Activated naive CD4-positive, alpha-beta T cell (primary cell): ENCODE measurements at places on chromosomes 1 and 21.

DNA sequence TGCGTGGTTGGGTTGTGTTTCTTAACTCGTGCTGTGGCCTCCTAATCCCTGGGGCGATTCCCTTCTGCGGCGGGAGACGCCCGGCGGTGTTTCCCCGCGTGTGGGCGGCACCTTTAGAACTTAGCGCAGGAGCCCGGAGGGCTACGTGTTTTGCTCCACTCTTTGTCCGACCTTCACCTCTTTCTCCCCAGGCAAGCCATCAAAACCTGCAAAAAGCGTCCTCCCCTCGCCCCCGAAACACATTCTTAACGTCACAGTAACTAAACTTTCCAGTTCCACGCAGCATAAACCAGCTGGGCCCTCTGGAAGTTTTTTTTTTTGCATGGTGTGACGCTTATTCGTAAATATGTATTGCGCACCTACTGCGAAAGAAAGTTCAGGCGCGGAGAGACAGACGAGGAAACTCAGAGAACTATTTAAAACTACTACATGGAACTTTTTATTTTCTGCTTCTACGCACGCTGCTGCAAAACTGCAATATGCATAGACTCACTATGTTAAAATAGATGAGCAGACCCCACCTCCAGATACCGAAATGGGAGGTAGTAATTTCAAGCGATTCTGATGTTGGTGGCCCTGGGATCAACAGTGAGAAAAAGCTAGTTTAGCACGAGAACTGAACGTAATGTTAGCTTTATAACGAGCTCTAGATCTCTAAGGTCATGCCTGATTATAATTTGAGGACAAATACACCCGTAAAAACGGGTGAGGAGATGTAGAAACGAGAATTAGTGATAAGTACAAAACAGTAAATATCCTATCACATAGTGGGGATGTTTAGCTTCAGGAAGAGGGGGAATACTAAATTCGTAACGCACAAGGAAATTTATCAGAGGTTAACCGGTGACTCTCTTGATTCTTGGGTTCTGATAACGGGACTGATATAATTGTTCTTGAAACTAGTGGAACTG is 920 bp downstream of the MTR start:
- no peak for DNase-seq

DNA sequence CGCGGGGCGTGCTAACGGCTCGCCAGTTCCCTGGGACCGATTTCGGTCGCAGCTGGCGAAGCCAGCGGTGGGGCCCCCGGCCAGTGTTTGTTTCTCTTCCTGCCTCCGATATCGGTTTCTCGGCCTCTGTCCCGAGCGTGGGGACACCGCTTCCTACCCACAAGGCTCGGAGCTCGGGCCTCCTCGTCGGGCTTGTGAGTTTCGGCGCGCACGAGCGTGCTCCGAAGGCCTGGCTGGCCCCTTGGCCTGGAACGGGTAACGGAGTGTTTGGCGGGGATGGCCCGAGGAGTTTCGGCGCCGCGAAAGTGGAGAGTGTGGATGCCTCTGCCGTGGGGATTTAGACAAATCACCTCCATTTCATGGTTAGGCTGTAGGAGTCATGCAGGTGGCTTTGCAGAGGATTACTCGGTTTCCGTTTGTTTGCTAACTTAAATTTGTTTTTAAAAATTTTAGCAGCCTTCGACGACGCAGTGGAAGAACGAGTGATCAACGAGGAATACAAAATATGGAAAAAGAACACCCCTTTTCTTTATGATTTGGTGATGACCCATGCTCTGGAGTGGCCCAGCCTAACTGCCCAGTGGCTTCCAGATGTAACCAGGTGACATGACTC is 559 bp downstream of the RBBP4 start:
- no peak for DNase-seq

- no peak for DNase-seq
Measured at GRCh38 chr1:245067257-245067656, 87.5 kb upstream of the KIF26B start.

GRCh38 chr1:3276341-3276800 is 178.1 kb upstream of the ARHGEF16 start:
- DNase-seq, result no peak

DNA sequence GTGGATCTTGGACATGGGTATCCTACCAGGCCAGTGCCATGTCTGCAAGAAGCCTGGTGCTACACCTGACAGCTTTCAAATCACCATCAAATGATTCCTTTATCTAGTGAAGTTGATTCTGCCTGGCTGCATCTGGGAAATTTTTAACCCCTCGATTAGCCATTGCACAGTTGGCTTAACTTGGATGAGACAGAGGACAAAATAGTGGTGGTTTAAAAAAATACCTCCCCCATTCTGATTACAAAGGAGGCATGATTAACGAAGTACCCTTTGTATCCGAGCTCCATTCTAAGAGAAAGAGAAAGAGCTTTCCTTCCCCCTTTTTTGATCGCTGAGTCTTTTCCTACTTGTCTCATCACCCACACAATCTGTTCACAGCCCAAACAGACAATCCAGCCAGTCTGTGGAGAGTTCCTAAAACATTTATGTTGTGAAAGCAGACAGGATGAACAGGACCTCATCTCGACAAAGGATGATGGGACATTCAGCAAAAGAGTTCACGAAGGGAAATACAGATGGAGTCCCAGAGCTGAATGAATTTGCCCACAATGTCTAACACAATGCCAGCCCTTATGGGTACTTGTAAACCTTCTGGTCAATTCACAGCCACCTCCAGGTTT is 20.5 kb downstream of the WLS start:
- DNase-seq, result no peak

DNA sequence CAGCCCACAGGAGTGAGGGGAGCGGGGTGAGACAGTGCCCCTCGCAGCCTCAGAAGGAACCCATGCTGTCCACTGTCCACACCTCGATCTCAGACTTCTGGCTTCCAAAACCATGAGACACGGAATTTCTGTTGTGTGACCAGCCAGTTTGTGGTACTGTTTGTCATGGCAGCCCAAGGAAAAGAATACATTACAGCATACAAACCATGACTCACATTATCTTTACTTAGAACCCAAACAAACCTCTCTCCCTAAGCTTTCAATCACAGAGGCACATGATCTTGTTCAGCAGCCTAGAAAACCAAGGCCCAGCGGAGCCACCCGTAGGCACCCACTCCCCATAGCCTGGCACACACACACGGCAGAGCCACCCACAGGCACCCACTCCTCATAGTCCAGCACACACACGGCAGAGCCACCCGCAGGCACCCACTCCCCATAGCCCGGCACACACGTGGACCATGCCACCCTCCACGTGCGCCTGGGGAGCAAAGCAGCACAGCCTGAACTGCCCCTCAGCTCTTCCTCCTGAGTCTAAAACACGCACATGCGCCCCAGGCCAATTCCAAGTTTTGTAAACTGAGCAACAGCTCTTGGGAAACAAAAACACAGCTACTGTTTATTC is 458 bp upstream of the KRTAP10-4 start:
- no peak for DNase-seq

DNA sequence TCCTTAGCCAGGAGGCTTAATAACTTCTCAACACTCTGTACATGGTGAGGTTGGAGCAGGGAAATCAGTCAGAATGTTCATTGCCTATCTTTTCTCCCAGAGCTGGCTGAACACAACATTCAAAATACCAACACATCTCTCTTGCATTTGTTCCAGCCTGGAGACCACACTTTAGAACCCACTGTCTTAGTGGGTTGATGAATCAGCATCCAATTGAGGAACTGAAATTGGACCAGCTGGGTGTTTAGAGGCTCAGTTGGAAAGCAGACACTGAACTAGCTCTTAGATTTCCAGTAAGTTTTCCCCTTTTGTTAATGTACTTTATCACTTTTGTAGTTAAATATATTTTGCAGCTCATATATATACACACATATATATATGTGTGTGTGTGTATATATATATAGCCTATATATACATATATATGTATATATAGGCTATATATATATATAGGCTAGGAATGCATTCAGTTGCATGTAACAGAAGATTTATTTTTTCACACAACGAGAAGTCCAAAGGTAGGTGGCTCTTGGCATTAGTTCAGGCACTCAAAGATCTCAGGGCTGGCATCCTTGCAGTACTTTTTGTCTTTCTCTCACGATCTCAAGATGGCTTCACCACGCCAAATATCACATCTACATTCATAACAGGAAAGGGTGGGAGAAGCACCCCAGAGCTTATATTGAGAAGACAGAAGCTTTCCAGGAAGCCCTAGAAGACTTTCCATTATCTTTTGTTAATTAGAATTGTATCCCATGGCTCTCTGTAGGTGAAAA is 35.0 kb upstream of the HUNK start:
- DNase-seq, result no peak

- DNase-seq, result no peak
Measured at GRCh38 chr1:7207875-7208646, 422.8 kb downstream of the CAMTA1 start.

- DNase-seq, result no peak
Measured at GRCh38 chr1:181119093-181119989, 30.8 kb downstream of the IER5 start.

- no peak for DNase-seq
Measured at GRCh38 chr1:6109688-6110087, 64.0 kb downstream of the KCNAB2 start.

DNA sequence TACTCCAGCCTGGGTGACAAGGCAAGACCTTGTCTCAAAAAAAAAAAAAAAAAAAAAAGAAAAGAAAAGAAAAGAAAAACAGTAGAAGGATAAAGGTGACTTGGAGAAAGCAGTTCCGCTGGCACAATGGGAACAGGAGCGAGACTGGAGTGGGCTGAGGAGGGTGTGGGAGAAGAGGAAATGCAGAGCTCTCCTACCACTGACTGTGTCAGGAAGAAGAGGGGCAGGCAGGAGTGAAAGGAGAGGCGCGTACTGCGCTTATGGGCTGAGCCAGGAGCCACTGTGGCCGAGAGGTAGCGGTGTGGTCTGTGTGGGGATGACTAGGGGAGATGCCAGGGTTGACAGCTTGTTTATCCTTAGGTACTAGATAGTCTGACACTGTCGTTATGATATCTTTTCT is 6.4 kb upstream of the PROK1 start:
- no peak for DNase-seq

- DNase-seq, result no peak
Measured at GRCh38 chr1:112988367-112988766, 32.4 kb upstream of the SLC16A1 start.

DNA sequence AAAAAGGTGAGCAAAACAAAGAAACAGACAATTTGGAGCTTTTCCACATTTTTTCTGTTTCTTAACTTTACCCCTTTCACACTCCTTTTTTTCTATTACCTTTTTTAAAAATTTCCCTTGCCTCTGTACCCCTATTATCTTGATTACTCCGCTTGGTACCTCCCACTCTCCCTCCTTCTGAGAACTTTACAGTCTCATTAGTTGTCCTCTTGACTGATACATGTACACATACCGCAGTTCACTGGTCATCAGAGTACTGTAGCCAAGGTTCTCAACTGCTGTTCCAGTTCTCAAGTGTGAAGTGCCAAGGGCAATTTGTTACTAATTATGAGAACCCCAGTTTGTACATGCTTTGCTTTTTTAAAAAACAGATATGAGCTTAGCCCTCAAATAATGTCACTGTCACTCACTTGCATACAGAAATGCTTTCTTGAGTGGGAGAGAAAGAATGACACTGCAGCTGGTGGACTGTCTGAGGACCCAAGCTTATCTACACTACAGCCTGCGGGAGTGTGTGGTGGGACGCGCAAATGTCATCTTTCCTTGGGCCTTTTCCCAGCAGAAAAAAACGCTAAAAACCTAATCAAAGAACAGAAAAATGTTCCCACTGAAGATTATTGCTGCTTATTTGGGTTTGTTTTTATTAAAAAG is 160.8 kb downstream of the DISP1 start:
- DNase-seq, result no peak

GRCh38 chr1:34800214-34800613 is 7.4 kb downstream of the GJA4 start:
- no peak for DNase-seq

- DNase-seq, result no peak
Measured at GRCh38 chr1:29033829-29034466, 89.8 kb downstream of the TMEM200B start.

- no peak for DNase-seq
Measured at GRCh38 chr1:192474080-192474683, 101.4 kb upstream of the RGS1 start.

DNA sequence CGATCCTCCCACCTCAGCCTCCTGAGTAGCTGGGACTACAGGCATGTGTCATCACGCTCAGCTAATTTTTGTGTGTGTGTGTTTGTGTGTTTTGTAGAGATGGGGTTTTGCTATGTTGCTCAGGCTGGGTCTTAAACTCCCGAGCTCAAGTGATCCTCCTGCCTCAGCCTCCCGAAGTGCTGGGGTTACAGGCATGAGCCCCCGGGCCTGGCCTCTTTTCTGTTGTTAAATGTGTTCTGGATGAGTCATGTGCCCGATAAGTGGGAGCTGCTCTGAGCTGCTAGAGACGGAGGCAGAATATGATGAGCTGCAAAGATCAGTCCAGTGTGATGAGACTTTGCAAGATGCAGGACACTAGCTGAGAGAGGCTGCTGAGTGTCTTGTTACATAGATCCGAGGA is 75.5 kb downstream of the VPS13D start:
- no peak for DNase-seq

DNA sequence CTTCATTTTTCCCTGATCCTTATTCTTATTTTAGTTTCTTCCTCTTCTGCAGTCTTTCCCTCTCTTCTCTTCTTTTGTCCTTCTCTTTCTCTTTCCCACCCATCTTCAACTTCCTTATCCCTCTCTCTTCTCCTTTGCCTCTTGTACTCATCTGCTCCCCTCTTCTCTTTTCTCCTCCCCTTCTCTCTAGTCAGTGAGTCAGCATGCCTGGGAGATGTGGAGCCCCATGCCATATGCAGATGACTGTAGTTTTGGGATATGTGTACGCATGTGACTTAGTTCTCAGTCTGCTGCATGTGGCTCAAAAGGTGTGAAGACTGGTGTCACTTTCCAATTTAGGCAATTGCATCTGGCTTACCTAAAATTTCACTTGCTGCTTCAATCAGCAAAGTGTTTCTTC is 10.4 kb downstream of the DNAJC6 start:
- no peak for DNase-seq

- no peak for DNase-seq
Measured at GRCh38 chr1:15332525-15332924, 77.2 kb upstream of the EFHD2 start.

- no peak for DNase-seq
Measured at GRCh38 chr1:91171898-91172297, 150.1 kb upstream of the ZNF644 start.

GRCh38 chr1:172699111-172699510 is 40.2 kb downstream of the FASLG start:
- peak; percentile 8 for DNase-seq

GRCh38 chr1:58943776-58944175 is 159.9 kb upstream of the JUN start:
- DNase-seq, result no peak
